Heart left ventricle (tissue), 16 donors: ENCODE measurements at places on chromosomes 16 and 17. TPM values are rescaled to one million over a fixed set of nuclear protein-coding genes. Genes with fewer than 3 reads are reported as not detected.
A peak's percentile ranks its signal among the peaks of the same experiment; 100 is the strongest.

CYBA gene
- total RNA-seq = 81.6 TPM

- no peak for DNase-seq
Observed at GRCh38 chr16:69711115-69711740, 15.1 kb downstream of the NQO1 start.

DNA sequence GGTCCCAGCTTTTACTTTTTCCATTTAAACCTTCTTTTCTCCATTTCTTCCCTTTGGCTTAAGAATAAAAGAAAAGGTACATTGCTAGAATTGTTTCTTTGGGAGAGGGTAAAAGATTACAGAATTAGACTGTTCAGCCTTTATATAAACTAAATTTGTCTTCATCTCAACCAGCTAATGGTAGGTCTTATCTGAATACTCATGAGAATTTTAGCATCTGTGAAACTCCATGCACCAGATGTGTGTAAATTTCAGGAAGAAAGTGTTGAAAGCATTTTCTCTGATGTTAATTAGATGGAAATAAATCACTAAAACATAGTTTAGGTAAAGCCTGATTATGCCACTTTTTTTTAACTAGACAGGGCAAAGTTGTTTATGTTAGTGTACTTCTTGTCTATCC is 24.9 kb downstream of the NQO1 start:
- no peak for DNase-seq

DNA sequence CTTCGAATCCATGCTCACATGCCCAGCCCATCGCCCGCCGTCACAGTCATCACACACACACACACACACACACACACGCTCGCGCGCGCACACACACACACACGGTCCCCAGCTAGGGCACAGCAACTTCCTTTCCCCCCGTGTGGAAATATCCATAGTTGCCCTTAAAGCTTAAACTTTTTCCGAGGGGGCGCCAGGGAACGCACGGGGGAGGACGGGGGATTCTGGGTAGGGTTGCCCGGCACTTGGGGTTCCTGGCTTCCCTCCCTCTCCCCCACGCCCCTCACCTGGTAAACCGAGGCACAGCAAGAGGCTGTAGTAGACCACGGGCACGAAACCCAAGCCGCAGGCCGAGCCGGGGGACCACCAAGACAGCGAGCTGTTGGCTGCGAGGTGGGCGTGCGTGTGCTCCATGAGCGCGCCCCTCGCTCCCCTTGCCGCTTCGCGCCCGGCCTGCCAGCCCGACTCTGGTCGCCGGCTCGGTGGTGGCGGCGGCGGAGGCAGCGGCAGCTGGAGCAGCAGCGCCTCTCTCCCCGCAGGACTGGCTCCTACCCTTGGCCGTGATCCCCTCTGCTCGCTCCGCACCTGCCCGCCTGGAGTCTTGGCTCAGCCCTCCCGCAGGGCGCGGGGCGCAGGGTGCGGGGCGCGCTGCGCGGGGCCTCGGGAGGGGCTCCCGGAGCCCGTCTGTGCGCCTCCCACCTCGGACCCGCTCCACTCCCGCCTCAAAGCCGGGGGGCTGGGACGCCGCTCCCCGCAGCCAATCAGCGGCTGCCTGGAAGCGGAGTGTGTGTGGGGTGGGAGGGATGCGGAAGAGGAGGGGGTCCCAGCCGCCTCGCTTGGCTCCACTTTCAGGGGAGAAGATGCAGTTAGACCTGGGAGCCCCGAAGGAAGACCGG is at the start of gene GPR139:
Gene GPR139, minus strand, starts transcription at position 688 of the 896 bp plus-strand sequence. Its CDS starts 274 bp downstream, at position 414.
- DNase-seq = no peak

PRR29 gene
- total RNA-seq = 0.15 TPM

GRCh38 chr16:58198022-58198683 is at the start of gene CSNK2A2:
Gene CSNK2A2, minus strand, starts transcription at chr16:58198106. Its CDS starts 370 bp downstream, at chr16:58197736.
- peak; percentile 76 for DNase-seq
